ENCODE measurements at places on chromosomes 1 and 21. TPM values are rescaled to one million over a fixed set of nuclear protein-coding genes. Genes with fewer than 3 reads are reported as not detected.

GRCh38 chr1:18419113-18419844 is 61.5 kb upstream of the KLHDC7A start:
- no peak for DNase-seq

DNA sequence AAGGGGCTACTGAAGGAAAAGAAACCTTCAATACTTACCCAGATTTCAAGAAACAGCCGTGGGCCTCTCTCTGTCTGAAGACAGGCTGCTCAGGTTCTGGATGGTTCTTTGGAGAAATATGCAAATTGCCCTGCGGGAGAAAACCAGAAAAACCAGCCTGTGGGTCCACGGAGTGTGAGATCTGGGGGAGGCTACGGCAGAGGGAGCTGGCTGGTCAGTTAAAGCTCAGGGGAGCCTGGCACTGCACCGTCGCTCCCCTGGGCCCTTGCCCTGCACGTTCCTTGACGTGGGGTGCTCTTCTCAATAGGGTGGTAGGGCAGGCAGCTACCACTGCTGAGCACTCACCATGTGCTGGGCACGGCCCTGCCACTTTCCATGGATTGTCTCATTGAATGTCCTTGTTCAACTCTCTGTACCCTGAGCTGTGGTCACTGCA is 12.7 kb downstream of the TMCO4 start:
- peak; percentile 36 for DNase-seq

DNA sequence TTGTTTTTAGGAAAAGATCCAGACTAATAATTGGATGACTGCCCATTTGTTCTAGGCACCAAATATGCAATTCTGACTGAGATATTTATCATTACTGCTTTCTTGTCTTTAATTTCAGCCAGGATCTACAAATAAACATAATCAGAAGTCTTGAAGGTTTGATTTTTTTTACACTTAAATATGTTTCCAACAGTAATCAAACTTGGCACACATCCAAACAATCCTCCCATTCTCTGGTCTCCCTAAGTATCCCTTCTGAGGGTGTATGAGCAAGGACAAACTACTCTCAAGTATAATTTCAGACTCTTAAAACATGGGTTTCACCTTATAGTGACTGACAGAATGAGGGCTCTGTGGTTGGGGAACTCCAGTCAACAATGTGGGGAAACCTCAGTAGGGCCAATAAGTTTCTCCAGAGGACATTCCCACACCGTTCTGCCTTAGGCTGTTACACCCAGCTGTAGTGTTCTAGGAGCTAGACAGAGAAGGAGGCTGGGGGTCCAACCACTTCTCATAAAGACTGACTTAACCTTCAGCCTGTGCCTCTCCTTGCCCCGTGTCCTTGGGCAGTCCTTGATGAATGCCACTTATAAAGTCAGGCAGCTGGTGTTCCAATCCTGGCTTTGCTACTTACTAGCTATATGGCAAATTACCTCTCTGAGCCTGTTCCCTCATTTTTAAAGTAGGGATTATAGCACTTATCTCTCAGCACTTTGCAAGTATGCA is 1.5 kb upstream of the PALMD start:
- DNase-seq, result no peak

GRCh38 chr1:208485512-208485911 is 241.3 kb upstream of the PLXNA2 start:
- no peak for DNase-seq

DNA sequence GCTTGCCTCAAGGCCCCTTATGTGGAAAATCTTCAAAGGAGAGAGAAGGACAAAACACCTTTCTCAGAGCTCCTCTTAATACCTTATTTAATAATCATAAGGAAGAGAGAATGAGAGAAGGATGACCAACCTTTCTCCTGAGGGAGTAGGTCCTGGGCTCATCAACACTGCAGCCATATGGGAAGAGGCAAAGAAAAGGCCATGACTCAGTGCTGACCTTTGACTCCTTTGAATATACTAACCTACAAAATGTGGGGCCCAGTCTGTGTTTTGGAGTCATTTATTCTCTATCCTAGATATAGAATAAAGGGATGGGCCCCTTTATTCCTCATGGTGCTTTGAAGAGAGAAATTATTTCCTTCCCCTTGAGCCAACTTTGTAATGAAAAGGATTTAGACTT is 38.3 kb downstream of the CAMSAP2 start:
- no peak for DNase-seq

DNA sequence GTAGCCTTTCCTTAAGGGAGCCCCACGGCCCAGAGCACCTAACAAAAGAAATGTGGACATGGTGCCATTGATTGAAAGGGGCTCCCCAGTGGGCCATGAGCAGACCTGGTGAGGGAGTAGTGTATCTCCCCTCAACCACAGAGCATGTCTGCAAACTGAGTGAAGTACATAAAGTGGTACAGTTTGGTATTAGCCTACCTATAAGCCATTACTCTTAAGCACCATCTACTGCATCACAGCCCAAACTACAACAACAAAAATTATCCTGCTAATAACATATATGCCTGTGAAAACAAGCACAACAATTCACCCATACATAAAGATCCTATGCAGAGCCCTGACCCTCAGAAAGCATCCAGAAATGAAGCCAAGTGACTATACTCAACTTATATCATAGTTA is 407.8 kb downstream of the PTPRC start:
- no peak for DNase-seq

DNA sequence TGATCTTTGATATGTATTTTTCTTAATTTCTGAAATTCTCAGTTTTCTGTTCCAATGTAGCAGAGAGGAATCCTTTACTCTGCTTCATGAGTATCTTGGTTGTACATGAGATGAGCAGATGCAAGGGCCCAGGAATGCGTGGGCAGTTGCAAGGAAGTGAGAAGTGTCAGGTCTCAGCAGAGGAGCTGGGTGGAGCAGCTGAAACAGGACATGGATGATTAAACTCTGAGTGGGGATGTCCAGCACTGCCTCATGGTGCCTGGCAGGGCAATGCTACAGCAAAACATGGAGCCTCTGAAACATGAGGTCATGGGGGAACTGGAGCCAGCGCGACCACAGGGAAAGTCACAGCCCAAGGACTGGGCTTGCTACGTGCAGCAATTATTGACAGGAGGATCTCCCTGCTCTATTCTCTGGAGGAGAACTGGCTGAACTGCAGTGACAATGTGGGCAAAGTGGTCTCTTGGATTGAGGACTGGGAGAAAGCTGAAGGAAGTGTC is 48.4 kb downstream of the COLGALT2 start:
- no peak for DNase-seq

DNA sequence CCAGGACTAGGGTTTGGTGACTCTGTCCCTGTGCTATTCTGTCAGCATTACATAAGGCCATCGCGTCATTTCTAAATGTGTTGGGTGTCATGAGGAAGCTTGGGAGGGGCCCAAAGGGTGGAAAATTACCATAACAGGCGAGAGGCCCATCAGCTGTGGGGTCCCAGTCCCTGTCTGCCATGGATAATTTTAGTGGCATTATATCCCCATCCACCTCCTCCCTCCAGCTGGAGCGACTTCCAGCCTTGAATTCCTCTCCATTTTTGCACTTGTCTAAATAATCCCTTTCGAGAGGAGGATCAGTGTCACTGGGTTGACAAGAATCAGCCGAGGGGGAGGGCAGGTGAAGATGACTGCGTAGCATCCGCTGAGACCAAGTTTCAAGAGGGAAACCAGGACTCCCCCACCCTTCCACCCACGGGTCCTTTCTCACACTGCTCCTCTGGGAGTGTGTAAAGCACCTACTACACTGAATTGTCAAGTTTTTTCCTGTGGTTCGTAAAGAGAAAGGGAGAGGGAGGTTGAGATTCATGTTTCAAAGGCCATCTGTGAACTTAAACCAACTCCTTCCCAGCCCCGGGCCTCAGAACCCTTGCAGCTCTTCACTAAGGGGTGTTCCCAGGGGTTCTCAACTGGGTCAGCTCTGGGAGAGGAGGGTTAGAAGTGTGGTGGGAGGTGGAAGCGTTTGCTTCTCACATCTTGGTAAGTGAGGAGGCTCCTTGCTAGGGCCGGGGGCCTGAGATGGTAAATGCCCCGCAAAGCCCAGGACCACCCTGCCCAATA is 29.2 kb downstream of the VASH2 start:
- no peak for DNase-seq

DNA sequence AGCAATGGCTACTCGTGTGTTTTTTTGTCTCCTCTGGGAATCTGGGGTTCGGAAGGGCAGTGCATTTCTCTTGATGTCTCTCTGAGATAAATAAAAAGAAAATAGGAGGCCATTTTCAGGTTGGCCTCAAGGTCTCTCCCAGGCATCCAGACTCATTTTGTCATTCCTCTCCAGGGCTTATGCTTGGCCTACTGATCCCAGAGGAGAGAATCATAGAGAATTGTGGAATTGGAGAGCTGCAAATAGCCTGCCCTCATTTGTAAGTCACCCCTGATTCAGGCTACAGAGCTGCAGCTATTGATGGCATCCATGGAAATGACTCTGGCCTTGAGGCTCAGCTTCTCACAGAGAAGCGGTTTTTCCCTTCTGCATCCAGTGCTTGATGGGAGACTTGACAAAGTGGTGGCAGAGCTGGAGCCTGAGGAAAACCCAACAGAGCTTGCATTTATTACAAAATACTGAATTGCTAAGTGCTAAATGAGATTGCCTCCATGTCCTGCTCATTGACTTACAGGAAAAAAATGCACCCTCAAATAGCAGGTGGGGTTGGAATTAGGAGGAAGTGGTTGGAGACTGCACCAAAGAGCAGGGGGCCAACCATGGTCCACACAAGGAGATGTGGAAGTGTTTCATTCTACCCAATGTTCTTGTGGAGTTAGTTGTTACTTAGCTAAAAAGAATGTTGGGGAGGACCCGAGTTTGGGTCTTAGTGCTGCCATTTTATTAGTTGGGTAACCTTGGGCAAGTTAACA is 140.4 kb downstream of the S1PR1 start:
- no peak for DNase-seq

- DNase-seq, result no peak
Measured at GRCh38 chr1:106047210-106047609, 1009.3 kb upstream of the PRMT6 start.

GRCh38 chr1:179820226-179820970 is 57.2 kb downstream of the TOR1AIP2 start:
- DNase-seq, result no peak

DNA sequence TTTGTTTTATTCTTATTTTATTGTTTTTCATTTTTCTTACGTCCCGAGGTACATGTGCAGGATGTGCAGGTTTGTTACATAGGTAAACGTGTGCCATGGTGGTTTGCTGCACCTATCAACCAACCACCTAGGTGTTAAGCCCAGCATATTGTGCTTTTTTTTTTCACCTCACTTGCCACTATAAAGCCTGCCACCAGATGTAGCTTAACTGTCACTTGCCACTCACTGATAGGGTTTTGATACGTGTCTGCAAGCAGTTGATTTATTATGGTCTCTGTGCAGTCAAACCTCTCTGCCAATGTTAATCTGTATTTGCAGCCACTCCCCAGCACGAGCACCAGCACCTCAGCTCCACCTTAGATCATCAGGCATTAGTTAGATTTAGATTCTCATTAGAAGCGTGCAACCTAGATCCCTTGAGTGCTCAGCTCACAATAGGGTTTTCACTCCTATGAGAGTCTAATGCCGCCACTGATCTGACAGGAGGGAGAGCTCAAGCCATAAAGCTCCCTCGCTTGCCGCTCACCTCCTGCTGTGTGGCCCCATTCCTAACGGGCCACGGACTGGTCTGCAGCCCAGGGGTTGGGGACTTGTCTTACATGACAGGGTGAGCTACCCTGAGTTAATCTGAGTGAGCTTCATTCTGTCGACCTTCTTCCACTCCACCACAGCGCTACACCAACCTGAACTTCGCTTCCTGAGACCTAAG is 17.9 kb upstream of the ABCG1 start:
- DNase-seq, result no peak

GRCh38 chr1:21258331-21259134 is 31.7 kb downstream of the ECE1 start:
- DNase-seq, result no peak

DNA sequence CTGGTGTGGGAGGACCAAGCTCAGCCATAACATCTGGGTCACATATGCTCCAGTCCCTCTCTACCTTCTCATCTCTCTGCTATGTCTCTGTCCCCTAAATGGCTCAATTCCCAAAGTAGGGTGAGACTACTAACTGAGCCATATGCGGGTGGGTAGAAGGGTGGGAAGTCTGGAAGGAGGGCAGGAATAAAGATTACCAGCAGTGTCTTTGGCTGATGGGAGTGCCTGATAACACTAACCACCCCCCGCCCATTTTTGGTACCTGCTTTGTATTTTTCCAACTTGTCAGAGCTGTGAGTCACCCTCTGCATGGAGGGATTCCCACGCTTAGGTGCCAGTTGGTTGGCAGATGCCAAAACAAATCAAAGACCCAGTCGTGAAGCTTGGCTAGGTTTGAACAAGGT is 14.9 kb upstream of the SSBP3 start:
- no peak for DNase-seq

GRCh38 chr1:2787163-2787911 is 14.2 kb downstream of the TTC34 start:
- DNase-seq, result no peak

- no peak for DNase-seq
Measured at GRCh38 chr1:33143698-33144097, 38.1 kb downstream of the TRIM62 start.

DNA sequence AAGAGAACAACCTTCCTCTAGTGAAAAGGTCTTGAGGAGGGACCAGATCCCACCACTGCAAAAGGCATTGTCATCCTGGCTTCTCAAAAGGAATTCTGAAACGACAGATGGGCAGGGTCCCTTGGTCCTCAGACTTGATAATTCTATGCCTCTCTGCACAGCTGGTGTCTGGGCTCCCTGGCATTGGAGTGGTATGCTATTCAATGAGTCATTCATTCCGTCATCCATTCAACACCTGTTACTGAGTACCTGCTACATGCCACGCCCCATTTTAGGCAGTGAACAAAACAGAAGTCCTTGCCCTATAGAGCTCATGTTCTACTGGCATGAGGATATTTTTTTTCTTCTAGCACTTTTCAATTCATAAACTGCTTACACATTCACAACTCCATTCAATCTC is 45.8 kb upstream of the HMGB4 start:
- no peak for DNase-seq

The IRF6 gene
- total RNA-seq, result 92.8 TPM

The CELA2A gene
- total RNA-seq, result not detected

The CYP4Z1 gene
- total RNA-seq, result 0.14 TPM

The HAO2 gene
- total RNA-seq, result not detected
